Activated T-helper 17 cell treated with anti-CD3 and anti-CD28 coated beads, Interleukin-2, amount 50 U/mL, for 72 hours (primary cell): ENCODE measurements at places on chromosomes 12 and 14. TPM values are rescaled to one million over a fixed set of nuclear protein-coding genes. Genes with fewer than 3 reads are reported as not detected.

SCNN1A gene
- 1.6 TPM for total RNA-seq

GLS2 gene
- 4.7 TPM for total RNA-seq

THTPA gene
- total RNA-seq, result 8.7 TPM

DNA sequence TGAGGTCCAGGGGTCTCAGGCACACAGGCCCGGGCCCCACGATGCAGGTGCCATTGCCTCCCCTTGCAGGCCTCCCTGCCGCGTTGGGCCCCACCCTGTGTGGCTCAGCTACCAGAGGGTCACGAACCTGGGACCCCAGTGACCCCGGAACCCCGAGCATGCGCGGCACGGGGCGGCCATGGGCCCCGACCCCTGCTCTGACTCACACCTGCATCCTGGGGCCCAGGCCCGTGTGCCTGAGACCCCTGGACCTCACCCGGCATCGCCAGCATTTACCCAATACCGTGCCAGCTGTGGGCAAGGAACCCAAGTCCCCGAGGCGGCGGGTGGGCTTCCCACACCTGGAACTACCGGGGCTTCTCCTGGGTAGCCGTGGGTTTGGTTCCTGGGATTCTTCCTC lies 25.2 kb downstream of the KIF26A start:
- no peak for ATAC-seq

DNA sequence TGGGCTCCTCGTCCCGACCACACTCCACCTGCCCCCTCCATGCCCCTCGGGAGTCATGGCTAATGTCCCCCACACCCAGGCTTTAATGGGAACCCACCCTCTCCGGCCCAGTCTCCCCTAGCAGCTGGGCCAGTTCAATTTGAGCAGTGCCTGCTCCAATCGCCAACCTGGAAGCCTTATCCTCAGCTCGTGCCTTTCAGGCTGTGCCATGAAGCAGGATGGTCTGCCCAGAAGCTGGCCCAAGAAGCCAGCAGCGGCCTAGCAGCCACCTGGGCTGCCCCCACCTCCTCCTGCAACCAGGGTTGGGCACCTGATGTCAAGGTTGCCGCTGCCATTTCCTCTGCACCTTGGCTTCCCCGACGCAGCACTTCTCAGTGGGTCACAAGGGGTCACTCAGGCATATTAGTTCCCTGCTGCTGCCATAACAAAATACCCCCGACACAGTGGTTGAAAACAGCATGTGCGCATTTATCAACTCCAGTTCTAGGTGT lies 2.3 kb upstream of the CLBA1 start:
- no peak for ATAC-seq
